ENCODE measurements at places on chromosomes 11 and 22.

GRCh38 chr11:17508791-17509190 is 32.1 kb upstream of the ABCC8 start:
- DNase-seq: no peak

- no peak for DNase-seq
These were observed 10.3 kb downstream of the CBX7 start for GRCh38 chr22:39142088-39142680.

- no peak for DNase-seq
These were observed 561.1 kb downstream of the MN1 start for GRCh38 chr22:27240298-27241075.

GRCh38 chr11:16456366-16456765 is 100.0 kb upstream of the SOX6 start:
- no peak for DNase-seq

DNA sequence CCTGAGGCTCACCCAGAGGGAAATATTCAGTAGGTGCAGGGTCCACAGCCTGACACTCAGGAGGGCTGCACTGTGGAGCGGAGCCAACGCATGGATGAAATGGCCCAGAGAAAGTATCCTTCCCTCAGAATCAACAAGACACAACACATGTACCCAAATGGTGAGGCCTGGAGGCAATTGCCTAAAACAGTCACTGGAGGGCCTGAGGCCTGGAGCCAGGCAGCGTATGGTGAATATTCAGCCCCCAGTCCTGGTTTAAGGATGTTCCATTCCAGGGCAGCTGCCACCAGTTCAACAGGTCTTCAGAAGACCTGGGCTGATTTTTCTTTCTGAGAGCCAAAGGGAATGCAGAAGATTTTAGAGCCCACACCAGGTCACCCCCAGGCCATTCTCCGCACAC is 264.8 kb downstream of the INSC start:
- DNase-seq: no peak

DNA sequence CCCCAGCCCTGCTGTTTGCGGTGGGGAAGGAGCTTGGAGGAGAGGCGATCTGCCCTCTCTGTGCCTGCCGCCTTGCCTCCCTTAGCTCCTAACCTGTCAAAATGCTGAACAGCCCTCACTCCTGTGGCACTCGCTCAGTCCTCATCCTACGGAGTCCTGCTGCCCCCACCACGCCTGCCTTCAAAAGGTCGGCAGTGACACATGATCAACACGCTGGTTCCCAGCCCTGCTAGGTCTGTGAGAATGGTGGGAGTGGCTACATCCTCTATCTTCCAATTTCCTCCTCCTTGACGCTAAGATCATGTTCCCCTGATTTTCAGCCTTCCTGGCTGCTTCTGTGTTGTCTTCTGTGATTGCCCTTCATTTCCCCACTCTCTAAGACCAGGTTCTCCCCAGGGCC is 120.2 kb upstream of the TBCEL start:
- DNase-seq: no peak

- no peak for DNase-seq
These were observed 16.5 kb downstream of the C11orf91 start for GRCh38 chr11:33684003-33684706.

DNA sequence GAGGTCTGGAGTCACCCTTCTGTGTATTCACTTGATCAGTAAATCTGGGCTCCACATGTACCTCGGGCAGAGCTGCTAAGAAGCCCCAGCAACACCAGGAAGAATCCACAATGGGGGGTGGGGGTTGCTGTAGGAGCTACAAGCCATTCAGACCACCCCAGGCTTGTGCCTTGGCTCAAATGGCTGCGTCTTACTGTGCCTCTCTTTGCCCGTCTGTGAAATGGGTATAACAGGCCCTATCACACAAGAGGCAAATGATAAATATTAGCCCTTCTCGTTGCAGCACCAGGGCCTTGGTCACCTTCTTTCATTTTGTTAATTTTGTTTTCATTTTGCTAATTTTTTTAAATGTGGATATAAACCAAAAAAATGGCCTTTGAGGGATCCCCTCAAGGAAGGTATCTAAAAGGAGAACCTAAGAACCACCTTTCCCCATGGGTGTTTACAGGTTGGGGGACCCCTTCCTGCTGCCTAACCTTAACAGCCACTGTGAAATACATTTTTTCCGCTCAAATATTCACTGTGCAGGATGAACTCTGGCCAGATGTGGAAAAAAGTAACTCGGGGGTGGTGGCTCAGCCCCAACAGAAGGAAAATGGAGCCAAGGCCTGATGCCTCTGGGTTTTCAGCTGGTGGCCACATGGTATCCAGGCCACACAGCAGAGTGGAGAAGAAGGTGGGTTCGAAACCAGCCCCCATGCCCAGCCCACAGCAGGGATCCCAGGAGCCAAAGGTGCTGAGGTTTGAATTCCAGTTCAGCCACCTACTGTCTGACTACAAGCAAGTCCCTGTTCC is 284.0 kb downstream of the MN1 start:
- no peak for DNase-seq

Data from D721Med (cell line).